ENCODE measurements at places on chromosomes 13 and 19.

DNA sequence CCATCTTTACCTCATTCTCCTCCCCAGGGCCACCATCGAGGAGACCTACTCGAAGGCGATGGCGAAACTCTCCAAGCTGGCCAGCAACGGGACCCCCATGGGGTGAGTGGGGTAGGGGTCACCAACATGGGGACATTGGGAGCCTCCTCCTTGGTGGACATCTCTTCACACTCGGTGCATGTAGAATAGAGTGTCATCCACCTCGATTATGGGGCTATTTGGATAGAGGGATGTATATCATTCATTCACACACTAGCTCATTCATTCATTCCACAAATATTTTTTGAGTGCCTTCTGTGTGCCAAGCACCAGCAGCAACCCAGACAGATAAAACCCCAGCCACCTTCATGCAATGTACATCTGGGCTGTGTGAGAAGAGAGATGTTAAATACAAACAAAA is 13.1 kb downstream of the FCHO1 start:
- no peak for DNase-seq

GRCh38 chr19:33442706-33443105 is 69.2 kb downstream of the CEBPG start:
- DNase-seq: no peak

DNA sequence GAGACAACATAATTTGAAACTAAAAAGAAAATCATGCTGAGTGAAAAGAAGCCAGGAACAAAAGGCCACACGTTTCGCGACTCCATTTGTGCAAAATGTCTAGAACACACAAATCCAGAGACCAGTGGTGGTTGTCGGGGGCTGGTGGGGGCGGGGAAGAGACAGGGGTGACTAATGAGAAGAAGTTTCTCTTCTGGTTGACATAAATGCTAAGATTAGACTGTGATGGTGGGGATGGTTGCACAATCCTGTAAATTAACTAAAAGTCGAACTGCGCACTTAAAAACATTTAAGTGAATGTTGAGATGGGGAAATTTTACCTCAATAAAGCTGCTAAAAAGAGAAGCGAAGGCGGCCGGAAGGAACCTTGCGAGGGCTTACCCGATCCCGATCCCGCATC is 7.1 kb downstream of the AKAP8 start:
- DNase-seq: no peak

- no peak for DNase-seq
These were observed 20.5 kb downstream of the DYRK1B start for GRCh38 chr19:39813264-39813993.

- DNase-seq: no peak
These were observed 15.5 kb downstream of the STAP2 start for GRCh38 chr19:4322942-4323665.

GRCh38 chr13:44158098-44158521 is 215.5 kb upstream of the SERP2 start:
- DNase-seq: no peak

DNA sequence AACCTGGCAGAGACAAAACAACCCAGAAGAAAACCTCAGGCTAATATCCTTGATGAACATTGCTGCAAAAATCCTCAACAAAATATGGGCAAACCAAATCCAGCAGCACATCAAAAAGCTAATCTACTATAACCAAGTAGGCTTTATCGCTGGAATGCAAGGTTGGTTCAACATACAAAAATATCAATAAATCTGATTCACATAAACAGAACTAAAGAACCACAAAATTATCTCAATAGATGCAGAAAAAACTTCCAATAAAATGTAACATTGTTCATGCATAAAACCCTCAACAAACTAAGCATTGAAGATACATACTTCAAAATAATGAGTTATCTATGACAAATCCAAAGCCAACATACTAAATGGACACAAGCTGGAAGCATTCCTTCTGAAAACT is 8.8 kb downstream of the ZNF724 start:
- DNase-seq: no peak

GRCh38 chr19:21751384-21751783 is 16.0 kb downstream of the ZNF100 start:
- no peak for DNase-seq

GRCh38 chr13:81498969-81499368 is 1158.0 kb upstream of the SPRY2 start:
- DNase-seq: no peak

- DNase-seq: no peak
These were observed 3.0 kb upstream of the NDFIP2 start for GRCh38 chr13:79477968-79478367.

DNA sequence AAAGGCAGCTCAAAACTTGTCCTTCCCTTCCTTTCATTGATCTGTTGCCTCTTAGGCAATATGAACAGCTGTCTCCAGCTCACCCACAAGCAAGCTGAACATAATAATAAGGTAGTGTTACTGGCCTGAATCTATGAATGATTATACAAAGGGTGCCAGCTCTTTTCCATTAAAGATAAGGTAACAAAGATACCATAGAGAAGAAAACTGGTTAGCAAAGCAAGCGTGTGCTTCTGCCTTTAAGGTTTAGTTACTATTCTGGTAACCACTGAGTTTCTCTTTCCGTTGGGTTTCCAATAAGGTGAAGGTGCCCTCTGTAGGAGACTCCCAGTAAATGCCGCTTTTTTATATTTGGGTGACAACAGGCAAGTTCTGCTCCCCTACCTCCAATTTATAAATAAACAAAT is 12.1 kb upstream of the DACH1 start:
- DNase-seq: no peak

DNA sequence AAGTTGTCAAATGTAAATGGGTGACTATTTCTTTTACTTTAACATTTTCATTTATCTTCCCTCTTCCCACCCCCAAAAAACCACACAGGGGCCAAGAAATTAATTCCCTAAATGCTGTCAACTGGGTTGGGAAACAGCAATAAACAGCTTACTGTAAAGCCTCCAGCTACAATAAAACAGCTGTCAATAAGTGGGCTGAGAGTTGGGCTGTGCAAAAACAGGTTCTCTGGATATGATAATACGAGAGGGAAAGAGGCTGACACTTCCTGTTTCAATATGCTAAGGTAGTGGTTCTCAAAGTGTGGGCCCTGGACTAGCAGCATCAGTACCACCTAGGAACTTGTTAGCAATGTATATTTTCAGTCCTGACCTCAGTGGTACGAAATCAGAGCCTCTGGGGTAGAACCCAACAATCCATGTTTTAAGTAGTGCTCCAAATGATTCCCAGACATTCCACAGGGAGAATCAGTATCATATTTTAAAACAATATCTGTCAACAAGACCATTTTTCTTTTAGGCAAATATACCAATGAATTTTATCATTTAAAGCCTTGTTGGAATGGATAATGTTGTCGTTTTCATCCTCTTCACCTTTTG is 8.4 kb downstream of the PCDH9 start:
- DNase-seq: no peak

DNA sequence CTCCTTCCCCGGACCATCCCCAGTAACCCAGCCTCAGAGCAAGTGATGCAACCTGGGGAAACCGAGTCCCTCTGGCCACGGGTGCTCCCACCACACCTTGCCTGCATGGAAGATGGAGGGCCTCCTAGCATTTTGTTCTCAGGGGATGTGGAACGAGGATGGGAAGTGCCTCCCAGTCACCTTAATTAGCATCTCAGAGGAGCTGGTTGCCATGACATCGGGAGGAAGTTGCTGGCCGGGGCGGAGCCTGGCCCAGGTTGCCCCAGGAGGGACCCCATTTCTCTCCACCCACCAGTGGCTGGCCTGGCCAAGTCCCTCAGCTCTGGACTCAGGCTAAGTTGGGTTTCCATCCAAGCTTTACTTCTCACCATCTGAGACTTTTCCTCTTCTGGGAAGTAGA is 24.1 kb upstream of the PTPRS start:
- DNase-seq: no peak

- no peak for DNase-seq
These were observed 8.1 kb upstream of the IPO5 start for GRCh38 chr13:97945342-97945741.

GRCh38 chr13:95642028-95642621 is 2.4 kb downstream of the DZIP1 start:
- DNase-seq: no peak

DNA sequence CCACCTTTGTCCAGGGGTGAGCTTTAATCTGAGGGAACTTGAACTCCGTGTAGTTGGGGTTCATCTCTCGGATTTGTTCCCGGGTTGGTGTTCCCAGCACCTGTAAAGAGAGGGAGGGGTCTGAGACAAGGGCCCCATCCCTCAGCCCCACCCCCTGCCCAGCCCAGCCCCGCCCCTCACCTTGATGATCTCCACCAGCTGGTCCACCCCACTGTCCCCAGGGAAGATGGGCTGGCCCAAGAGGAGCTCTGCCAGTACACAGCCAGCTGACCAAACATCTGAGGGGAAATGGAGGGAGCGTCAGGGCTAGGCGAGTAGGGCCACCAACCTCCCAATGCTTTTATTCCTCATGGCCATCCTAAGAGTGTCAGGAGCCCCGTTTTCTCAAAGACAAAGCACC is 9.3 kb downstream of the GSK3A start:
- no peak for DNase-seq

GRCh38 chr19:11767633-11768133 is 883 bp downstream of the ZNF441 start:
- no peak for DNase-seq

DNA sequence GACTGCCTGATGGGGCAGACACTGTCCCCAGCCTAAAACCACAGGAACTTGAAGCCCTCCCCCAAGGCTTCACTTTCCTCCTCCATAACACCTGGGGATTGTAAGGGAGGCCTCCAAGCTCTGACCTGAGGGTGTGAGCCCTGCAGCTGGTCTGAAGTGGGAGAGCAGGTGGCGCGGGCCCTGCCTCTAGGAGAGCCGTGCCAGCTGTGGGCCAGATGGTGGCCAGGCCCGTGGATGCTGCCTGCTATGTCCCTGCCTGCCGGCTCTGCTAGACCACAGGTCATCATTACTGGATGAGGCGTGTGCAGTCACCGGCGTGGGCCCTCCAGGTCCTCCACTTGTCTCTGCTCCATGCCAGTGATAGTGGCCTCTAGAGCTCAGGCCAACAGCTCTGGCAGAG is 3.5 kb upstream of the KLHL26 start:
- no peak for DNase-seq

DNA sequence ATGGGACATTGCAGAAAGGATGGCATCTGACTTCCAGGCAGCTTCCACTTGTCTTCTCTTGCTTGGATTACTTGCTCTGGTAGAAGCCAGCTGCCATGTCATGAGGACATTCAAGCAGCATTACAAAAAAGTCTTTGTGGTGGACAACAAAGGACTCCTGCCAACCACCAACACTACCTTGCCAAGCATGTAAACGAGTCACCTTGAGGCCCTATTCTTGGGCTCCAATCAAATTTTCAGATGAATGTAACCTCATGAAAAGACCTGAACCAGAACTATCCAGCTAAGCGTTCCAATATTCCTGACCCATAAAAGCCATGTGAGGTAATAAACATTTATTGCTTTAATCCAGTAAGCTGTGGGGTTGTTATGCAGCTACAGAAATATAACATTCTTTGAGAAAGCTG is 12.5 kb downstream of the PROSER1 start:
- no peak for DNase-seq
